ENCODE measurements at places on chromosomes 12 and 14.

- DNase-seq, result no peak
These were observed 733.6 kb upstream of the TMEM132C start for GRCh38 chr12:127533353-127533752.

GRCh38 chr14:23438101-23438971 is 2.9 kb upstream of the MYH7 start:
- DNase-seq, result no peak

- DNase-seq, result no peak
These were observed 10.1 kb upstream of the DLGAP5 start for GRCh38 chr14:55201219-55202101.

GRCh38 chr14:106083082-106083481 is 556.7 kb downstream of the TMEM121 start:
- no peak for DNase-seq

- no peak for DNase-seq
These were observed 11.3 kb downstream of the FOS start for GRCh38 chr14:75289840-75290388.

GRCh38 chr12:52423661-52424500 is 10.3 kb downstream of the KRT75 start:
- DNase-seq, result no peak

GRCh38 chr14:42027271-42027670 is 420.6 kb downstream of the LRFN5 start:
- DNase-seq, result no peak

DNA sequence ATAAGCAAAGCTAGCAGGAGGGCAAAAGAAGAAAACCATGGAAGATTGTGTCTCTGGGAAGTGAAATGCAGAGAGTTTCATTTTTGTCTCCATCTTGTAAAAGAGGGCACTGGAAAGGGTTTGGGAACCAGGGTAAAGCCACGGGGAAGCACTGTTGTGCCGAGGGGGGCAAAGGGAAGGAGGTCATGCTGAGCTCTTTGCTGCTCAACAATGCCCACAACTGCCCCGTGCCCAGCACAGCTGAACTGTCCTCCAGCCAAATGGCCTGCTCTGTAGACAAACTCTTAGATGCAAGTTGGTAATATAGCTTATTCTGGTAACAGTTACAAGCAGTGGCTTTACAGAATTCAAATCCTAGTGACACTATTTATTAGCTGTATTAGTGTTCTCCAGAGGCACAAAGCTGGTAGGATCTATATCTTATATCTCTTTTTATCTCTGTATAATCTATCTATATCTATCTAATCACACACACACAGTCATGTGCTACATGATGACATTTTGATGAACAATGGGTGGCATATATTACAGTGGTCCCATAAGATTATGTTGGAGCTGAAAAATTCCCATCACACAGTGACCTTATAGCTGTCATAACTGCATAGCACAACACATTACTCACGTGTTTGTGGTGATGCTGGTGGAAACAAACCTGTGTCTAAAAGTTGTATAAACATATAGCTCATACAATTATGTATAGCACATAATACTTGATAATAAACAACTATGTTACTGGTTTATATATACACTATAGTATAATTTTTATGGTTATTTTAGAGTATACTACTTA is 203.4 kb upstream of the DDHD1 start:
- DNase-seq, result no peak

- DNase-seq, result no peak
These were observed 341.0 kb downstream of the ZFP36L1 start for GRCh38 chr14:68451696-68452373.

GRCh38 chr12:100995771-100996170 is 201.2 kb downstream of the ANO4 start:
- DNase-seq, result no peak

- no peak for DNase-seq
These were observed 305.6 kb downstream of the GALC start for GRCh38 chr14:87687420-87687819.

DNA sequence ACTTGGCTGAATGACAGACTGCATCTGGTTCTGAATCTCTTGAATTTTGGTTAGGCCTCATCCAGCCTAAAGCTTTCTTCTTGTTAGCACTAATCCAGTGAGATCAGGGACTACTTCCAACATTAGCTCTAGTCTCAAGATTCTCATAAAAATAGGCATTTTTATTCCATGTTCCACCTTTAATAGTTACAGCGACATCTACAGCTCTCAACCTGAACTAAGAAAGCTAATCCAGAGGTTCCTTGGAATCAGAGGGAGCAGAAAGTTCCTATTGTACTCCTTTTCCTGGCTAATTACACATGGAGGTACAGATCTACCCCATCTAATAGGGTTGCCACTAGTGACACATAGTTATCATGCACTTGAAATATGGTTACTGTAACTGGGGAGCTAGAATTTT is 391.9 kb downstream of the RMST start:
- no peak for DNase-seq

DNA sequence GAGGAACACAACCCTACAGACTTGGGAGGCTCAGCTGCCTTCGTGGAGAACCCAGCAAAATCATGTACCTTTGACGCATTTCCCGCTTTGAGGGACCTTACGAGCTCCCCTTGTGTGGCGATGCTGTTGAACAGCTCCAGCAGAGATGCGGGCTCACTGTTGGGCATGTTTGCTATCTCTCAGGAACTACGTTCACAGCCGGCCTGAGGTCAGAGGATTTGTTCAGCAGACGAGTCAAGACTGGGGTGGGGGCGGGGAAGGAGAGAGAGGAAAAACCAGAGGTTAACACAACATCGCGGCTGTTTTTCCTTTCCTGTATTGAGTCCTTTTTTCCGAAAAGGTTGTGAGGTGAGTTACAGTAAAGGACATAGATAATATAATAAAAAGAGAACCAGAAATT is 45.9 kb downstream of the SLC25A47 start:
- no peak for DNase-seq

- no peak for DNase-seq
These were observed 264.2 kb downstream of the ADAMTS20 start for GRCh38 chr12:43287706-43288383.

DNA sequence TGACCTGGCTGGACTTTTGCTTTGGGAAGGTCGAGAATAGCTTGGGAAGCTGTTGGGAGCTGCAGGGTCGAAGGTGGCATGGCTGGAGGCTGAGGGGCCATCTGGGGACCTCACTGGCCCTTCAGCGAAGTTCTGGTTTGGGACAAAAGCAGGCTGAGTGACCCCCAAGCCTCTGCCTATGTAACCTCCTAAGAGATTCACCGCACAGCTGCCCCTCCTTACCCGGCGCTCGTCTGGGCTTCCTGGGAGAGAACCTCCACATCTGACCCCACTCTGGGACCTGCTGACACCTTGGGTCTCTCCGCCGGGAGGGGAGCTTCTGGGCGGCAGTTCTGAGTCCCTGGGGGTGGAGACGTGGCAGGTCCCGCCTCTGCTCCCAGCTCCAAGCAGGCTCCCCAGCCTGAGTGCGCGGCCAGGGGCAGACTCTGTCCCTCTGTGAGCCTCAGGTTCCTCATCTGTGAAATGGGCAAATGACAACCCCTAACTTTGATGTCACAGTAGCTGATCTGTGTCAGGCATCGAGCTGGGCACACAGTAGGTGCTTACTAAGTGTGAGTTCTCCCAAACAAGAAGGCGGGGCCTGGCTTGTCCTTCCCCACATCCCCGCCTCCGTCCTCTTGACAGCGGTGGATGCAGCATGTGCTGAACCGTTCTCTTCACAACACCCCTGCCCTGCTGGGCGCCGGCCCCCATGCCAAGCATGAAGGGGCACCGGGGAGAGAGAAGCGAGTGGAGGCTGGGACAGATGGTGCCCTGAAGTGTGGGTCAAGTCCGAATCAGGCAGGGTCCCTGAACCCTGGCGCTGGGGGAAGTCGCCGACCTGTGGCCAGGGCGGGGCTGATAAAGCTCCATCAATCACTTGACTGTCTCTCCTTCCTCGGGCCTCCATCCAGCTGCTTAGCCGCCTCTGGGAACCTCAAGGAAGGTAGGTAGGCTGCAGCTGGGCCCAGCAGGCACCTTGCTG is 3.8 kb downstream of the EXOC3L4 start:
- no peak for DNase-seq

DNA sequence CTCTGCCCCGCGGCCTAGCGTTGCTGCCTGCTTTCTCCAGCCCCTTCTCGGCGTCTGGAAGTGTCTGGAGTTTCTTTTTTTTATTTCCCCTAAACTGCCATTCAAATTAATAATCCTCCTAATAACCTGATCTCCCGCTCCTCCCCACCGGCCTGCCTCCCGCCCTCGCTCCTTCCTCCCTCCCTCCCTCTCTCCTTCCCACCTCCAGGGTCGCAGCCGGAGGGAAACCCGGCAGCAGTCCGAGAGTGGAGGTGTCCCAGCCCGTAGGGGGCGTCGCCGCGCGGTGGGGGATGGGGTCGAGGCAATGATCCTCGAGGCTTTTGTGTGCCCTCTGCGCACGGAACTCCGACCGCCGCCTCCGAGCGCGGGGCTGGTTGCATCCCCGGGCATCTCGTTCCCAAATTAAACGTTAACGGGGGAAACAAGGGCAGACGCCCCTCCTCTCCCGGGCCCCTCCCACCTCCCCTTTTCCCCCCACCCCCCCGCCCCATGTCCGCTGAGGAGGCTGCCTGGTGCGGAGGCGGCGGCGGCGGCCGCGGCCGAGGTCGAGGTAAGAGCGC is 1.0 kb upstream of the SOCS2 start:
- DNase-seq, result no peak

DNA sequence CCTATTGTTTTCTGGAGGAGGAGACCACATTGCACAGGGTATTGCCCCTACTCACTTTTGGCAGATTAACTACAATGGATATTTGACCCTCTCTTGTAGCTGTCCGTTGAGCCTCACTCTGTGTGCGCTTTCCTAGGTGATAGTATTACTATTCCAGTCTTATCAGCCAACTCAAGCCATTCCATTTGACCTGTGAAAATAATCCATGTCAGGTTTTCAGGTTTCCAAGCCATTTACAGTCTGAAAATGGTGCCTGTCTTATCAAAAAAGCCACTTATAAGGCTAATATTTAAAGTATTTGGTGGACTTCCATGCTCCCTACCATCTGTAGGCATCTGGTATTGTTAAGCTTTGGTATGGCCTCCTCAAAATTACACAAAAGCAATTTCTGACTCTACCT is 29.6 kb upstream of the KLRD1 start:
- no peak for DNase-seq
